ENCODE measurements at places on chromosomes 2 and 18.

DNA sequence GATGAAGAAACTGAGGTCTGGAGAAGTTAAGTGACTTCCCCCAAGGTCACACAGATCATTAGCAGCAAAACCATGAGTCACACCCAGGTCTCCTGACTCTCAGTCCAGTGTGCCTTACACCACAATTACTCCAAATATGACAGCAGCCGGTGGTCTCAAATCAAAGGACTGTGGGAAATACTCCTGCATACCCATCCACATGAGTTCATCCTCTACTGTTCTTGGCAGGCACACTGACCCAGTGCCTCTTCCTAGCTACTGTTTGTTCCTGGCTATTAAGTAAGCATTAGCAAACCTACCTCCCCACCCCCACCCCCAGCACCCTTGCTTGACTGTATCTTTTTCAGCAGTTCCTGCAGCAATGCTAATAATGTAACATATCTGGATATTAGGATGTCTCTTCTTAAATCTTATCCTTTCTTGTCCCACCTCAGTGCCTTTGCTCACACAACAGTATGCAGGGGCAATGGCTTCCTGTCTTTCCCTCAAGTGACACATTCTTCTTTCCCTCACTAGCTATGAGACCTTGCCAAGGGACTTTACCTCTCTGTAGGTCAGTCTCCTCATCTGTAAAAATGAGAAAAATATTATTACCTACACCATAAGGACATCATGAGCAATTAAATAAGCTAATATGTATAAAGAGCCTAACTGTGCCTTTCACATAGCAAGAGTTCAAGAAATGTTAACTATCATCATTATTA lies 46.2 kb downstream of the FAM98A start:
- peak; percentile 18 for DNase-seq

DNA sequence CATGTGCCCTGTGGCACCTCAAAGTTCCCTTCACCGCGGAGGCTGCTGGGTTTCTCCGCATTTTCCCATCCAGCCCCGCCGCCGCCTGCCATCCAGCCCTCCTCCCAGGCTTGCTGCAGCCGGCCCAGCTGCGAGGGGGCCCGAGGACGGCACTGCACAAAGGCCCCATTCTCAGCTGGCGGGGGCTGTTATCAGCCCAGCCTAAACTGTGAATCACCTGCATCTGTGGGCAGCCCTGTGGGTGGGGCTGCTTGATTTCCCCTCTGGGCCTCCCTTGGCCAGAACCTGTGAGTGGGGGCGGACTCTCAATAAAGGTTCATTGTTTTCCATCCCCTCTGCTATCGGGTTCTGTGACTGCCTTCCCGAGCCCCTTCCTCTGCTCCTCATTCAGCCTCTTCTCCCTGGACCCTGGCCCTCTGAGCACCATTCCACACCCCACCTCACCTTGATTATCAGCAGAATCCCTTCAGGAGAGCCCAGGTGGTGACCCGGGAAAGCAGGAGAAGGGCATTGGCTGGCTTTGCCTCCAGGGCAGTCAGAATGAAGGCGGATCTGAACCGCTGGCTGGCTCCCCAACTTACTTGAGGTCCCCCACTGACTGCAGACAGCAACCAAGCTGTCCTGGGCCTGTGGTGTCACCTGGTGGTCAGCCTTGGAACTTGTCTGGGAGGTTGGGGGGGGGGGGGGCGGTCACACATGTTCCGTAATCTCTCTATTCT lies 204.5 kb downstream of the ZFP36L2 start:
- no peak for DNase-seq

DNA sequence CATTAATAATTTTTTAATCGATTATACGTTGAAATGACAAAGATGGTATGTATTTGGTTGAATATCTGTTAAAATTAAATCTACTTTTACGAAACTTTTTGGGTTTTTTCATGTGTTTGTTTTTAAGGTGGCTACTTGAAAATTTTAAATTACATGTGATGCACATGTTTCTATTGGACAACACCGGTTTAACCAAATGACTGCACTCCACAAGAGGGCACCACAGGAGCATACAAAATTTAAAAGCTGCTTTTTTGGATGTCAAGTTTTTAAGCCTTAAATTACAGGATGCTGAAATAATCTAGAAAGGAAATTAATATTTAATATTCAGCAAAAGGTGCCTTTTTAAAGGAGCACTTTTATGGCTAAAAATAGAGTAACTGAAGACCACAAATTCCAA lies 98.7 kb downstream of the ACVR1 start:
- peak; percentile 57 for DNase-seq

- no peak for DNase-seq
Observed at GRCh38 chr2:43057742-43058725, 168.4 kb downstream of the ZFP36L2 start.

GRCh38 chr2:66862885-66863650 lies 428.1 kb downstream of the MEIS1 start:
- peak; percentile 73 for DNase-seq

GRCh38 chr2:216057688-216058193 lies 23.9 kb downstream of the PECR start:
- DNase-seq = peak; percentile 83

DNA sequence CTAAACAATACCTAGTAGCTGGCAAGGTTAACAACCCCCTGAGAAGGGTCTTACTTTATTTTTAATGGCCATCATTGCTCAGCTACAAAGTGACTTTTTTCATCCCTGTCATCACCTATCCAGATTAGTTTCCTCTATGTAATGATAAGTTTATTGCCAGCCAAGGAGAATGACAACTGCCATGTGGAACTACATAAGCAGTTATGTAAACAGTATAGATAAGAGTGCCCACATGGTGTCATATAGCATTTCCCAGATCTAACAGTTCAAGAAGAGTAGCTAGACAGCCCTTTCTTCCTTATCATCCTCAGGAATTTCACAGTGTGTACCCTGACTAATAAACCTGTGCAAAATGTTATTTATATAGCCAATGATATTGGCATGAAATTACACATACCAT lies 240.2 kb upstream of the PIK3C3 start:
- DNase-seq = no peak

Measured in HFFc6 (cell line).